Activated naive CD8-positive, alpha-beta T cell treated with anti-CD3 and anti-CD28 coated beads, Interleukin-2, amount 50 U/mL, for 16 hours (primary cell): ENCODE measurements at places on chromosomes 3 and 15.

- no peak for DNase-seq
Observed at GRCh38 chr3:125140011-125140817, 72.3 kb downstream of the SLC12A8 start.

DNA sequence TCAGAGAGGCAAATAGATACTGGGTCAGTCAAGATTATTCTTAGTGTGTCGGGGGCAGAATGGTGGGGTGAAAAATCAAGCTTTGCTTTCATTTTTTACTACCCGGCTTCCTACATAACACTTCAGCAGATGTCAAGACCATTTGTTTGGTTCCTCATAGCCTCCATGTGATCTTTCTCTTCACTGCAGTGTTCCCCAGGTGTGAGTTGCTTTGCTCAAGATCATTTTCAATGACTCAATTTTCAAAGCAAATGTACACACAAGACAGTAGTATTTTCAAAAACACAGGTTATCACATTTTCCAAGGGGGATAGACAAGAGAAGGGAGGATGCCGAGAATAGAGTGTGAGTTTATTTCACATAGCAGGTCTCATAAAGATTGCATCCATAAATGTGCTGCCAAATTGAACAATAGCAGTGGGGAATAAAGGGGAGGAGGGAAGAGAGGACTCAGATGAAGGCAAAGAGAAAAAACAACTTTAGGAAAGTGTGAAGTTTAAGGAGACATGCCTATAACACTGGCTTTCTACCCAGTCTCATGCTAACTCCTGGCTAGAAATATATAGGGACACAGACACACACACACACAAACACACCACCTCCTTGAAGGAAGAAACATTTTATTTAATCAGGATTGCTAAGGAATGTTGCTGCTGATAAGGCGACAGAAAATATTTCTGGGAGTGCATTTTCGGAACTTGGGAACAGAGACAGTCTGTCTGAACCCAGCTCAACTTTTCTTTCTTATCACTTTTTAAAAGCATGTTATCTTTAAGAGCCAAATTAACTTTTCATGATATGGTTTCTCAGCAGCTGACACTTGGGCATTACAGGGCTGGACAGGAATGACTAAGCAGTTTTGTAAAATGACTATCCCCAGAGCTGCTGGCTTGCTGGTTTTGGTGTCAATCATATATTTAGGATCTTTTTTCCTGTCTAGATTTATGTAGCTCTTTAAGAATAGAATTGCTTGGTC lies 402.4 kb downstream of the RBMS3 start:
- no peak for DNase-seq

DNA sequence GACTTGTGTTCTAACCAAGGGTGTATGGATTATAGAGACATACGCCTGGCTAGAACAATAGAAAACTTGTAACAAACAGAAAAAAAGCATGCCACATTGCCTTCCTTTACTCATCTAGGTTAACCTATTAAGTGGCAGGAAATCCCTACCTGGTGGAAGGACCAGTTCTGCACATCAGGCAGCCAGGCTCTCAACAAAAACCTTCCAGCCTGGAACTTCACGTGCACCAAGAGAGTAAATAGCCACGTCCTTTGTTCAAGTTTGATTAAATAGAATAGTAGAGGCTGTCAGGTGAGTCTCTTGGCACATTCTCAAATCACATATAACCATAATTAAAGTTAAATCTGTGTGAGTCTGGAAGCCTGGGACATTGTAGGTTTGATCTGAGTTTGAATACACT lies 85.0 kb upstream of the DPH6 start:
- no peak for DNase-seq

- no peak for DNase-seq
Observed at GRCh38 chr15:75067123-75067830, 43.9 kb downstream of the PPCDC start.

GRCh38 chr3:127307112-127307835 lies 19.4 kb upstream of the PRR20G start:
- no peak for DNase-seq

DNA sequence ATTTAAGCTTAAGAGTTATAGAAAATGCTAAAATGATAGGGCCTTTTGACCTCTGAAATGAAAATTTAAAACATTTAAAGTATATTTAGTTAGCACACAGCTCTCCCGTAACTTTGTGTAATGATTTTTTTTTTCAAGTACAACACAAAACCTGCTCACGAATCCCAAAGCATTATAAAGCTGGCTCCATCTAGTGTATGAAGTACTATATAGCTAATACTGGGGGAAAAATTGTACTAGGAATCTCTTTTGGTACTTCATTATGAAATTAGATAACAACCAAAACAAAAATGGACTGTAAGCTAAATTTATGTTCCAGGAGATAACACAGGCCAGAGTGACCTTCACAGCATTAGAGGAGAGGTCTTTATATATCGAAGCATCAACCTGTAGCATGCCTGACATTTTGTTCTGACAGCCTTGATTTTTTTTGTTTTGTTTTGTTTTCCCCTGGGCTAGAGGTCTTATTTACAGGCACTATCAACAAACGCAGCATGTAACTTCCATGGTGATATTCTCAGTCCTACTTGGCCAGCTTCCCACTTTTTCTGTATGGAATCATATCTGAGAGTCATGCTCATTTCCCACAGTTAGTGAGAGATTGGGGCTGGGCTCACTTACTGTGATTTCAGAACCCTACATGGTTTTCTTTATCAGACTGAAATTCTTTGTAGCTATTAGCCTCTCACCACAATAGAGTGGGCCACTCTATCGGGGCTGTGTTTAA lies 116.3 kb downstream of the MITF start:
- no peak for DNase-seq

GRCh38 chr3:14570089-14570488 lies 29.9 kb upstream of the GRIP2 start:
- no peak for DNase-seq

- no peak for DNase-seq
Observed at GRCh38 chr3:105527949-105528348, 161.2 kb downstream of the ALCAM start.

DNA sequence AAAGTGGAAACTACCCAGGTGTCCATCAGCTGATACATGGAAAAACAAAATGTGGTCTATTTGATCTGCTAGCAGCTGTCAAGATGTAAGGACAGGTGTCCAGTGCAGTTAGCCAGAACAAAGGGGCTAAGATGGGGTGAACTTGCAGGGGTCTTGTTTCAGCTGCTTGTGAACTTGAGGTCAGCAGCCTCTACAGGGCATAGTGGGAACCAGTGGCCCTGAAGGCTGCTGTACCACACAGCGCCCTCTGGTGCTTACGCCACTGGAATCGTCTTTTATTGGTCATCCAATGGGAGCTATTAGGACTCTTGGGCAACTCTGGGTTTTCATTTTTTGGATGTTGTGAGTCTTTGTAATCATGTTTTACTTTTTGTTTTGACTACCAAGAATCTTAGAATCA lies 62.2 kb upstream of the CTSH start:
- no peak for DNase-seq

GRCh38 chr3:57727106-57727505 lies 29.0 kb upstream of the SLMAP start:
- no peak for DNase-seq

DNA sequence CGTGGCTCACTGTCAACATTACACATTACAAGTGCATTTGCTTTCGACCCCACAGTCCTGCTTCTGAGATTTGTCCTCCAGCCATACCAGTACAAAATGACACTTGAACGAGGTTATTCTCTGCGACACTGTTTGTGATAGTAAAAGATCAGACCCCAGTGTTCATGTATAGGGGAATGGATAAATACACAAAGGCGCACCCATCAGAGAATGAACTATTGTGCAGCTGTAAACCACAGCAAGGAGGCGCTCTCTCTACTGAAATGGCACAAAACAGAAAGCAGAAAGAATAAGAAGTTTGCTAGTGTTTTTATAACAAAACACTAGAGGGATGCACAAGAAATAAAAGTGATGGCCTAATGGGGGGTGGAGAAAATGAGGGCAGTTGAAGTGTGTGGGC lies 4.9 kb upstream of the CHSY1 start:
- no peak for DNase-seq

DNA sequence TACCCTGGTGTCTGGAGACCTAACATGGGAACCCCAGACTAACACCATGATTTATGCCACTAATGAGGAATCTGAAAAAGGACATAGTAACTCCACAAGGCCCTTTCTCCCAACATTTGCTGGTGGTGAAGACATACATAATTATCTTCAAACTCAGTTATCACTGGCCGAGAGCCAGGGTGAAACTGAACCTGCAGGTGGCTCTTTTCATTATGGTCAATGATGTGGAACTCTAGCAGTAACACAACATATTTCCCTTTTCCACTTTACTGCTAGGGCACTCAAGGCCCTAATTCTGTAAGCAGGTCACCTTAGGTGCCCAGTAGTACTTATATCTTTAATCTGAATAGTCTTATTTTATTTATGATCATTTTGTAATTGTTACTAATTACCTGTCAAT lies 326.4 kb upstream of the SATB1 start:
- DNase-seq, result no peak

DNA sequence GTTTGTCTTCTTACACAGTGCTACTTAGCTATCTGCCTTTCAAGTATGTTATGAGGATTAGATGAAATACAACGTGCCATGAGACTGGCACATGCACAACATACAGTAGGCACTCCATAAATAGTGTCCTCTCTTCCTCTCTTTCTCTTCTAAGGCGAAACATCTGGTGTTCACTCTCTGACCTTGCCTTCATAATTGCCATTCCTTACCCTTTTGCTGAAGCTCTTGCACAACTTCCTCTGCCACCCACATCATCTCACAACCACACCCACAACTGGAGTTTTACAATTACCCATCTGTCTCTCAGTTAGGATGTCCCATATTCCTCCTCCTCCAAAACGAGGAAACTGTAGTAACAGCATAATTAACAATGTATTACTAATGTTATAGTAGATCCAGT lies 26.4 kb upstream of the ACP3 start:
- no peak for DNase-seq

- no peak for DNase-seq
Observed at GRCh38 chr15:89352476-89352875, 17.9 kb upstream of the POLG start.

- no peak for DNase-seq
Observed at GRCh38 chr15:68227643-68228142, 1.8 kb downstream of the CLN6 start.

- no peak for DNase-seq
Observed at GRCh38 chr3:71156062-71156665, 427.4 kb downstream of the FOXP1 start.
